Right atrium auricular region (tissue), 2 donors: ENCODE measurements at places on chromosomes 7 and 10.
A peak's percentile ranks its signal among the peaks of the same experiment; 100 is the strongest.

DNA sequence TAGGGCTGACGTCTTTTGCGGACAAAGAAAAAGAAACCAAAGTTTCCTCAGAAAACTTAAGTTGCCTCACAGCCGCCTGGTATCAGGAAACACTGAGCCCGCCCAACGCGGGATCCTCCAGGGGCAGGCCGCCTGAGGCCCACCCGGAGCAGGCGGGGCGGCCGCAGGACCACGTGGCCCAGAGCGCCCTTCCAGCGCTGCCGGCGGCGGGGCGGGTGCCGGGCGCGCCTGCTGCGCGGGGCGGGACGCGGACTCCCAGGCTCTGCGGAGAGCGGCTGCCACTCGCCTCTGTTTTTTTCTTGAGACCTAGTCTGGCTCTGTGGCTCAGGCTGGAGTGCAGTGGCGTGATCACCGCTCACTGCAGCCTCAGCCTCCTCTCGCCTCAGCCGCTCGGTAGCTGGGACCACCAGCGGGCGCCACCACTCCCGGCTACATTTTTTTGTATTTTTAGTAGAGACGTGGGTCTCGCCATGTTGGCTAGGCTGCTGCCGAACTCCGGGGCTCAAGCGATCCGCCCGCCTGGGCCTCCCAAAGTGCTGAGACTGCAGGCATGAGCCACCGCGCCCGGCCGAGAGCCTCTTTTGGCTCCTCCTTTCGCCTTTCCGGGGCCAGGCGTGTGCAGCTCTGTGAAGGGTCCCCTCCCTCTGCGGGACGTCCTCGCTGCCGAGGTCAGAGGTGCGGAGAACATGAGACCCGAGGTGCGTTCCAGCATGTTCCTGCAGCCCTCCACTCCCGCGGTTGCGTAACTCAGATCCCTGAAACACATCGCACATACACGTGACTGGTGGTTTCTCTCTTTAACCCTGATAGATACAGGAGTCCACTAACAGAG is 11.6 kb upstream of the HNRNPF start:
- H3K36me3 ChIP-seq = no peaks in the 10 kb centered on the region
- DNase-seq = peak; percentile 94
- peak overlapping the region; percentile 64 for H3K4me3 ChIP-seq
- no peaks in the 10 kb centered on the region for H3K27me3 ChIP-seq
- no peaks in the 10 kb centered on the region for H3K4me1 ChIP-seq

DNA sequence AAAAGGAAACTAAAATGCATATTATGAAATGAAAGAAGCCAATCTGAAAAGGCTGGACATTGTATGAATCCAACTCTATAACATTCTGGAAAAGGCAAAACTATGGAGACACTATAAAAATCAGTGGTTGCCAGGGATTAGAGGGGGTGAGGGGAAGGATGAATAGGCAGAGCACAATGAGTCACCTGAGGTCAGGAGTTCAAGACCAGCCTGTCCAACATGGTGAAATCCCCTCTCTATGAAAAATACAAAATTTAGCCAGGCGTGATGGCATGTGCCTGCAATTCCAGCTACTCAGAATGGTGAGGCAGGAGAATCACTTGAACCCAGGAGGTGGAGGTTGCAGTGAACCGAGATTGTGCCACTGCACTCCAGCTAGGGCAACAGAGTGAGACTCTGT is 324.8 kb upstream of the PHYHIPL start:
- no peak overlapping the region for H3K27ac ChIP-seq
- no peaks in the 10 kb centered on the region for H3K36me3 ChIP-seq
- H3K4me3 ChIP-seq = no peak overlapping the region
- no peaks in the 10 kb centered on the region for H3K4me1 ChIP-seq
- no peak for DNase-seq
- H3K27me3 ChIP-seq = no peaks in the 10 kb centered on the region

- no peaks in the 10 kb centered on the region for H3K27me3 ChIP-seq
- DNase-seq = no peak
- H3K36me3 ChIP-seq = no peaks in the 10 kb centered on the region
- no peak overlapping the region for H3K27ac ChIP-seq
- no peaks in the 10 kb centered on the region for H3K4me1 ChIP-seq
These were observed 27.3 kb downstream of the ZNF783 start for GRCh38 chr7:149289262-149289661.

DNA sequence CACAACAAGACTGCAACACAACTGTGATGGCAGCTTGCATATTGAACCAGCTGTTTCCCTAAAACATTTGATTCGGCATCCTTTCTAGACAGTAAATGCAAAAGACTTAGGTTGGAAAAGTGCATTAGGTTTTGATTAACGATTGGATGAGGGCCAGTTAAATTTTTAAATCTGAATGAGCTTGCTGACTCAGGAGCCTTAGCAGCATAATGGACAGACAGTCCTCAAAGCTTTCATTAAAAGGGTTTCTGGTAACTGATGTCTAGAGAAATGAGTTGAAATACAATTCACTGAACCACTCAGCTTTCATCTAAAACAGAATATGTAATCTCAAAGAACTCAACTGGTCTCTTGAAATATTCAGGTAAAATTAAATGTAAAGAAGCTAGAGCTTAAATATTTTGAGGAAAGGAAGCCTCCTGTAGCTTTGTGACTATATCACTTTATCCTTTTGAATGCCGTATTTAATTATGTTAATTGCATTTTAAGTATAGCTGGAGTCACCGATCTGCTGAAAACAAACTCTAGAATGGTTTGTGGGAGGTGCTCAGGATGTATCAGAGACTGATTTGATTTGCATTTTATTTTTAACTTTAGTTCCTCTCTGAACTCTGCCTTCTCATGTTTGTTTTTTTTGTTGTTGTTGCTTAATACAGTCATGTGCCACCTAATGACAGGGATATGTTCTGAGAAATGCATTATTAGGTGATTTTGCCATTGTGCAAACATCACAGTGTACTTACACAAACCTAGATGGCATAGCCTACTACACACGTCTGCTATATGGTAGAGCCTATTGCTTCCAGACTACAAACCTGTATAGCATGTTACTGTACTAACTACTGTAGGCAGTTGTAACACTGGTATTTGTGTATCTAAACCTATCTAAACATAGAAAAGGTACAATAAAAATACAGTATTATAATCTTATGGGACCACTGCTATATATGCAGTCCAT is 29.2 kb upstream of the ATRNL1 start:
- H3K36me3 ChIP-seq = no peaks in the 10 kb centered on the region
- no peaks in the 10 kb centered on the region for H3K4me1 ChIP-seq
- no peaks in the 10 kb centered on the region for H3K27me3 ChIP-seq
- H3K27ac ChIP-seq = no peak overlapping the region

DNA sequence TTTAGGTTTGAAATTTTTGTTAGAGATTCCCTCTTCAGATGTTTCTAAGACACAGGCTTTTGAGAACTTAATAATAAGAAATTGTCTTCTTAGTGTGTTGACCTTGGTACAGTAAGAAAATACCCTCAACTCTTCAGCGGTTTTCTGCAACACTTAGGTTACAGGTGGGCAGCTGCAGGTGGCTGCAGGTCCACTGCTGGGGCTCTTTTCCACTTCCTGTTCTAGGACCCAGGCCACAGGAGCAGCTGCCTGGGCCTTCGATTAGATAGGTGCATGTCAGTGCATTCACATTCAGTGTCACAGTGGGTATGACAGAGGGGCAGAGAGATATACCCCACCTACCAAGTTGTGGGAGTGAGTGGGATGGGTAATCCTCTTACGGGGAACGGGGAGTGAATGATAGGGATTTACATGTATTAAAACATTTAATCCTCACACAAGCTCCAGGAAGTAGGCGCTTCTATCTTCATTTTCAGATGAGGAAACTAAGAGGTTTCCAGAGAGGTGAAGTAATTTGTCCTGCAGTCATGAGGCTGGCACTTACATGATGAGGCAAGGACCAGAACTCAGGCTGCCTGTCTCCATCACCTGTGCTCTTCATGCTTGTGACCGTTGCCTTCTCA is 20.2 kb upstream of the SUV39H2 start:
- no peak overlapping the region for H3K27ac ChIP-seq
- H3K27me3 ChIP-seq = no peaks in the 10 kb centered on the region
- no peak overlapping the region for H3K4me3 ChIP-seq

- H3K27ac ChIP-seq = no peak overlapping the region
- no peak for DNase-seq
- H3K36me3 ChIP-seq = no peaks in the 10 kb centered on the region
- H3K4me3 ChIP-seq = no peak overlapping the region
- no peaks in the 10 kb centered on the region for H3K4me1 ChIP-seq
These were observed 119.0 kb upstream of the PPP2R2D start for GRCh38 chr10:131781791-131782190.

- no peak overlapping the region for H3K4me3 ChIP-seq
- DNase-seq = no peak
- H3K27me3 ChIP-seq = no peaks in the 10 kb centered on the region
- H3K27ac ChIP-seq = no peak overlapping the region
These were observed 15.2 kb downstream of the PIK3AP1 start for GRCh38 chr10:96705134-96705533.

GRCh38 chr10:88987243-88987725 is 3.3 kb upstream of the FAS start:
- H3K27me3 ChIP-seq = no peaks in the 10 kb centered on the region
- DNase-seq = no peak
- H3K4me1 ChIP-seq = peaks cover 21% of the 10 kb centered on the region
- H3K4me3 ChIP-seq = no peak overlapping the region
- peak overlapping the region; percentile 7 for H3K27ac ChIP-seq

GRCh38 chr7:103658055-103659005 is 212.3 kb upstream of the SLC26A5 start:
- no peaks in the 10 kb centered on the region for H3K27me3 ChIP-seq
- no peak for DNase-seq
- H3K4me3 ChIP-seq = no peak overlapping the region
- H3K4me1 ChIP-seq = no peaks in the 10 kb centered on the region

DNA sequence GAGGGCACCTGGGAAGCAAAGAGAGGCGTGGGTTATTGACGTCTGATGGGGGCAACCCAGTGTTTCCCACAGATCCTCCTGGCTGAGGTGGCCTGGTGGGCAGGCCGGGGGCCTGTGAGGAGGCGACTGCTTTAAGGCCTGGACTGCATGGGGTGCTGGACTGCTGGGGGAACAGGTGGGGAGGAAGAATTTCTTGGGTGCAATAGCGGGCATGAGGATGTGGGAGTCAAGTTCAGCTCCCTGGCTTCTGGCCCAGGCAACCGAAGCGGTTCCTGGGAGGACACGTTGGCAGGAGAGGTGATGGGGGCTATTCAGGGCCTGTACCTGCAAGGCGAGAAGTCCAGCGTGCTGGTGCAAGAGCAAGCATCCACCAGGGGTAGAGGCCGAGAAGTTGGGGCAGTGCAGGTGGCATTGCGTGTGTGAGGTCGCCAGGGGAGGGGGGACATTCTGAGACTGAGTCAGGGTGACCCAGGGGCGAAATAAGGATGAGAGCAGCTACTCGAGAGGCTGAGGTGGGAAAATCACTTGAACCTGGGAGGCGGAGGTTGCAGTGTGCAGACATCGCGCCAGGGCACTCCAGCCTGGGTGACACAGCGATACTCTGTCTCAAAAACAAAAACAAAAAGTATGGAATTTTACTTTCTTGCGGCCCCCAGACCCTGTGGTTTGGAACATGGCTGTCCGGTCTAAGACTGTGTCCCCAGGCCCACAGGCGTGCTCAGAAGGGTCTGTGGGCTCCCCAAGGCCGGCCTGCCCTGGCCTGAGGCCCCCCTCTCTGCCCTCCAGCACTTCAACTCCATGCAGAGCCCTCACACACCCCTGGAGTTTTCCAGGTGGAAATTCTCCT is 53.6 kb upstream of the ELN start:
- H3K27ac ChIP-seq = no peak overlapping the region
- H3K4me1 ChIP-seq = no peaks in the 10 kb centered on the region
- no peaks in the 10 kb centered on the region for H3K36me3 ChIP-seq
- no peaks in the 10 kb centered on the region for H3K27me3 ChIP-seq
- DNase-seq = peak; percentile 52
- H3K4me3 ChIP-seq = no peak overlapping the region

DNA sequence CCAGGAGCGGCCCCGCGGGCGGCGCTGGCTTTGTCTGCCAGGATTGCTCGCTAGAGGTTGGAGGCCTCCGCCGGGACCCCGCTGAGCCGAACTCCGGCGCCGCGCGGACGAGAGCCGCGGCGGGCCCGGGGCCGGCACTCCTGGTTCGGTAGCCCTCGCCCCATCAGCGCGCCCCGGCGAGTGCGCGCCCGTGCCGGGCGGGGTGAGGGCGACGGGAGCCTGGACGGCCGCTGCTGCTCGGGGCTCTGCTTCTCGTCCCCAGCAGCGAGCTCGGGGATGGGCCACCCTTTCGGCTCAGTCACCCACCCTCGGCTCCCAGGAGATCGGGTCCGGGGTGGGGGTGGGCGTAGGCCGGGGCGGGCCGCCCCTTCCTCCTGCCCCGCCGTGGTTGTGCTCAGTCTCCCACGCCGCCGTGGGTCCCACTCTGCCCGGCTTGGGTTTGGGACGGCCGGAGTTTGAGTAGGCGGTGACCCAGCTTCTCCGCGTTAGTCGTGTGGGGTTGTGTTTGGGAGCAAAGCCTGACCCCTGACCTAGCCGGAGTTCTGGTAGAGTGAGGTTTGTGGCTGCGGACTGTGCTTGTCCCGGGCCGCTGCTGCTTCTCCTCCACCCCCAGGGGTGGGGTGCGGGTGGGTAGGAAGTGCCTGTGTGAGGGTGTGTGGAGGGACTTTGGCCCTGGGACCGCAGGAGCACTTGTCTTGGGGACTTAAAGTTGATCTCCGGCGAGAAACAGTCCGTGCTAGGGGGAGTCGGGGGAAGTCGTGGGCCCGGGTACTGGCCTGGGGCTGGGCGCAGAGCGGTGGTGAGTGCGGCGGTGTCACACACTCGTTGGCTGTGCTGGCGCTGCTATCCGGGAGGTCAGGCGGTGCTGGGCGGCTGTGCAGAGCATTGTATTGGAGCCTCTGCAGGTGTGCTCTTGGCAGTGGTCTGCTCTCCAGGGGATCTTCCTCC is 677 bp downstream of the TSPAN14 start:
- peak overlapping the region; percentile 97 for H3K27ac ChIP-seq
- peak overlapping the region; percentile 63 for H3K4me3 ChIP-seq
- H3K4me1 ChIP-seq = peaks cover 63% of the 10 kb centered on the region
- no peaks in the 10 kb centered on the region for H3K36me3 ChIP-seq
- H3K27me3 ChIP-seq = no peaks in the 10 kb centered on the region

DNA sequence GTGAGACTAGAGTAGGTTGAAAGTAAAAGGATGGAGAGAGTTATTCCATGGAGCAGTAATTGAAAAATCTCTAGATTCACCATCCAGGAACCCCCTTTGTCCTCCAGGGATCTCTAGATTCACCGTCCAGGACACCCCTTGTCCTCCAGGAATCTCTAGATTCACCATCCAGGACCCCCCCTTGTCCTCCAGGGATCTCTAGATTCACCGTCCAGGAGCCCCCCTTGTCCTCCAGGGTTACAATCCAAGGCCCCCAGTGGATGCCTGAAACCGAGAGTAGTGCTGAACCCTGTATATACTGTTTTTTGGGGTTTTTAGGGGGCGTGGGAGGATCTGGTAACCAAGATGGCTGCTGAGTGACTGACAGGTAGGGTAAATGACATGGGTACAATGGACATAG is 38.3 kb upstream of the PPP2R2D start:
- no peak overlapping the region for H3K4me3 ChIP-seq
- no peaks in the 10 kb centered on the region for H3K4me1 ChIP-seq
- no peak for DNase-seq
- no peaks in the 10 kb centered on the region for H3K27me3 ChIP-seq
- no peaks in the 10 kb centered on the region for H3K36me3 ChIP-seq

GRCh38 chr7:767580-767940 is 40.5 kb upstream of the PRKAR1B start:
- peaks cover 40% of the 10 kb centered on the region for H3K36me3 ChIP-seq
